Epithelial cell of alveolus of lung (primary cell): ENCODE measurements at places on chromosomes 5 and 9. TPM values are rescaled to one million over a fixed set of nuclear protein-coding genes. Genes with fewer than 3 reads are reported as not detected.

Gene TAF11L5
- total RNA-seq, result not detected in 2 replicates

Gene TNFSF15
- 0.08 and 3.4 TPM in 2 replicates for total RNA-seq

Gene SLC1A1
- total RNA-seq, result 0.96 and 8.9 TPM in 2 replicates

Gene FGF10
- 0.13 and 40.6 TPM in 2 replicates for total RNA-seq

Gene FYB1
- under 0.01 TPM in 1 of 2 replicates, not detected in the other for total RNA-seq

Gene INSYN2B
- total RNA-seq, result 14.7 and 35.2 TPM in 2 replicates
